ENCODE measurements at places on chromosomes 4 and X.

DNA sequence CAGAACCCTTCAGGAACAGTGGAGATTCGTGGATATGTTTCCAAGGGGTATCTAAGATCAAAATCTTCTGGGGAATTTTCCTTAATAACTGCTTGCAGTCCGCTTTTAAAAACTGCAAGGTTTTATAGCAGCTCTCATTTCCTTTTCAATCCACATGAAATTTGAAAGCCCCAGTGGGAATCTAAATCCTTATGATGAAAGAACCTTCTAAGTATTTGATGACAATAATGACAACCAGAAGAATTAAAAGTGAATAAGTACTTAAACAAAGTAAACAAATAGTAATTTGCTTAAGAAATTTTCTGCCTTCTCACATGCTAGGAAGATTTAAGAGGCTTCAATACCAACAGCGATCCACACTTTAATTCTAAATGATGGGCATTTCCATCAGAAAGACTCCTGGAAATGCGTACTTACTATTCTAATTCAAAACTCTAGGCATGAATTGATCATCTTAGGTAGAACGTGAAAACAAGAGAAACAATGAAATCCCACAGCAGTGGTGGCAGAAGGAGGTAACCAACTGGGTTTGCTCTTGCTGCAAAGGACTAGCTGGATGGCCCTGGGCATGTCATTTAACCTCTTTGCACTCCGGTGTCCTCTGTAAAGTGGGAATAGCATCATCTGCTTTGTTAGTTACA is 37.6 kb upstream of the S100G start:
- DNase-seq, result no peak

- no peak for DNase-seq
Measured at GRCh38 chrX:17292111-17292527, 82.9 kb upstream of the NHS start.

DNA sequence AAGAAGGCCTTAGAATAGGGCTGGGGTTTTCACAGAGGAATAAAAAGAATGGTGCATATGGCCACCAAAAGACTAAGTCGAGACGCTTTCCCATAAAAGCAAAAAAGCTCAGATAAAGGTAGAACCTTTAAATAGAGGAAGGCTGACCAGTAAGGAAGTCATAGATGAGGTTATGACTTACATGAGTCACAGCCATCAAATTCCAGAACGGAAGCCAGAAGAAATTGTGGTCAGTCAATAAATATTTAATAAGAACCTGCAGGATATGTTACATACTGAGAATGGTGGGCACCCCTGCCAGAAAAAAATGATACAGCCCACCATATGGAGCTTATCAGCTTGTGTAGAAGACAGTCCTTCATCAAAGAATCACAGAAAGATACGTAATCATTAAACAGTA is 120.1 kb downstream of the MANBA start:
- no peak for DNase-seq

DNA sequence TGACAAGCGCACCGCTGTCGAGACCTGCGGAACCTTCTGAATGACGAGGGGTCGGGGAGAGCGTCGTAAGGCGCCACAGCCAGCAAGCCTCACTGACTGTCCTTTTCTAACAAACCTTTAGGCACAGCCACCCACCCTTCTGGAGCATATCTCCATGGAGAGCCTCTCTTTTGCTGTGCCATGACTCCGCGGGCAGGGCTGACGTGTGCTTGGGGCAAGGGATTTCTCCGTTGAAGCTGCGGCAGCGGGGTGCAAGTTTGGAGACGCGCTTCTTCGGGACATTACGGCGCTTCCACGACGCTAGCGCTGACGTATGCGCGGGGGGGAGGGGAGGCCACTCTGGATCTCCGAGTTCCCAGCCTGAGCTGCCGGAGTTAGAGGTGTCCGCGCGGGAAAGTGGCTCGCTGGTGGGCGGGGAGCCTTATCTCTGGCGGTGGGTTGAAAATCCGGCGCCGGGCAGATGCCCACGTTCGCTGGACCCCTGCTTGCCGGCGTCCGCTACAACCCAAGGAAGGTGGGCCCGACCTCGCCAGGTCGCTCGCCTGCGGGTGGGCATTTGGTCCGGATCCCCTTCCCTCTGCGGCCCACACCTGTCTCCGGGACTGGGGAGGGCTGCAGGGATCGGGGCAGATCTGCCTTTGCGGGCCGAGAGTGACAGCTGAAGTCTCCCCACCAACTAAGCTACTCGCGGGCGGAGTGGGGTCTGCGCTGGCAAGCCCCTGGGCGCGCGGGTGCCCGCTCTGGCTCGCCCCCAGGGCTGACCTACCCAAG is 543 bp upstream of the SLC10A7 start:
- DNase-seq, result peak; percentile 67

DNA sequence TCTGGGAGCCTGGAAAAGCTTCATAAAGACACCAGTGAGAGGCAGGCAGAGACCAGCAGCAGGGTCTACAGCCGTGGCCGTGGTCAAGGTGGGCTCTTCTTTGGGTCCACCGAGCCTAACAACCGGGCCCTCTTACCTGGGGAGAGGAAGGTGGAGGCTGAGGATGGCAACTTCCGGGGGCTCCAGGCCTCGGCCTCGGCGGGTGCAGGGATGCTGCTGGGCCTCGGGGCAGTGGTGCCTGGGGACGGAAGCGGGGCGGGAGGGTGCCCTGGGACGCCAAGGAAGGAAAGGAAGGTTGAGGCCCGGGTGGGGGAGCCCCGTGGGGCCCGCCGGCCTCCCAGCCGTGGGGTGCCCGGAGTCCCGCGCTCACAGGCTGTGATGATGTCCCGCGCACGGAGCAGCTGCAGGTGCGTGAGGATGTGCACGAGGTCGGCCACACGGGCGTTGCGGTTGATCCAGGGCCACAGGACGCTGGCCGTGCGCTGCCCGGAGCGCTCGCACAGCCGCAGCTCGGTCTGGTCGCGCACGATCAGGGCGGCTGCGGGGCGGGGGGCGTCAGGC is 561 bp downstream of the IRAK1 start:
- no peak for DNase-seq

GRCh38 chr4:86523333-86523732 is 70.8 kb upstream of the PTPN13 start:
- DNase-seq, result no peak

GRCh38 chr4:78292341-78292740 is 235.2 kb downstream of the FRAS1 start:
- no peak for DNase-seq

DNA sequence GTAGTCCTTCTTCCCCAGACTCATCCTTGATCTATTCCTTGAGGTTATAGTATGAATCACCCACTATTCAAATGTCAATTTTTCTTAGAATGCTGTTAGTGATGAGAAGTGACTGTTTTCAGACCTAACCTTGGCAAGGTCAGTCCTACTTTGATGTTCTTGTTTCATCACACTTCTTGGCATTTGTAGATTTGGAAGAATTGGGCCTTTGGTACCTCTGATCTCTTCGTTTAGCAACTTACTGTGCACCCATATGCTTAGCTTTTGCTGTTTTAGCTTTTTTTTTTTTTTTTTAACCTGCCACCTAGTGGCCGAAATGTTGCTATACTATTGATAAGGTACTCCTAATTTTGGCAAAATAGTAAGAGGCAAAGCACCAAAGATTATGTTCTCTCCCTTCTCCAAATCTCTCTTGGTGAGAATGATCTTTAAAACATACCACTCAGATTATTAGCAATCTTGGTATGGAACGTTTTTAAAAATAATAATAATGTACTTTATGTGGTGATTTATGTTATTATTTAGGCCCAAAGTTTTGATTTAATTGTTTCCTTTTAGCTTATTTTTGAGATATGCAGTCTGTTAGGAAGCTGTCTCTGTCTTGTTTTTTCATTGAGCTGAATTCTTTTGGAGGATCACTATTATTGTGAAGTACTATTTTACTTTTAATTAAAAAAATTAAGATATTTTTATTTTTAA is 16.6 kb downstream of the DCK start:
- DNase-seq, result no peak

Measured in activated T-helper 1 cell treated with anti-CD3 and anti-CD28 coated beads, Interleukin-2, amount 50 U/mL, for 16 hours (primary cell).